Stimulated activated CD4-positive, alpha-beta T cell treated with anti-CD3 and anti-CD28 coated beads, Interleukin-15, amount 100 ng/mL, for 1 hour (primary cell): ENCODE measurements at places on chromosomes 16 and 17.

GRCh38 chr16:70653809-70654771, 7.7 kb downstream of the IL34 start:
- DNase-seq, result peak; percentile 66

GRCh38 chr16:58862334-58863021, 128.4 kb upstream of the GOT2 start:
- DNase-seq, result no peak

- no peak for DNase-seq
These were observed 798.3 kb downstream of the CDH8 start for GRCh38 chr16:61237884-61238485.

GRCh38 chr17:50169881-50170459, 4.2 kb downstream of the SGCA start:
- no peak for DNase-seq

- DNase-seq, result peak; percentile 29
These were observed 722 bp upstream of the SLC38A10 start for GRCh38 chr17:81295676-81296381.

GRCh38 chr16:67571981-67572431, 9.7 kb downstream of the CTCF start:
- no peak for DNase-seq

- DNase-seq, result no peak
These were observed 5.4 kb downstream of the MARCHF10 start for GRCh38 chr17:62802561-62803205.

GRCh38 chr17:31400481-31400950, 9.0 kb downstream of the RAB11FIP4 start:
- no peak for DNase-seq

GRCh38 chr16:55832773-55833691, at the start of gene CES1:
Gene CES1 (minus strand): TSS chr16:55833096. CDS start chr16:55833055, 41 bp downstream.
- no peak for DNase-seq

- DNase-seq, result no peak
These were observed 12.5 kb downstream of the SREBF1 start for GRCh38 chr17:17824119-17824782.

DNA sequence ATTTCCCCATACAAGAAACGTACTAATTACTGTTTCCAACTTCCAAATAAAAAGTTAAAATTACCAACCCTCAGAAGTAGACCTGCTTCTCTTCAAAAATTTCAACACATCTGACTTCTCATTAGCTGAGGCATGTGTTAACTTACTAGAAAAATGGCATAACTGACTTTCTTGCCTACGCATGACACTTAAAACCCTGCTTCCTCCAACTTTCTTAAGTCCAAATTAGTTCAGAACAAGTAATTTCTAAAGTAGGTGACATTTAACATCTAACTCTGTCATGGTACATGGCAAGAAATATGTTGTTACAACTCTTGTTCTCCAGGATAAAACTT, 6.7 kb downstream of the USP7 start:
- no peak for DNase-seq

DNA sequence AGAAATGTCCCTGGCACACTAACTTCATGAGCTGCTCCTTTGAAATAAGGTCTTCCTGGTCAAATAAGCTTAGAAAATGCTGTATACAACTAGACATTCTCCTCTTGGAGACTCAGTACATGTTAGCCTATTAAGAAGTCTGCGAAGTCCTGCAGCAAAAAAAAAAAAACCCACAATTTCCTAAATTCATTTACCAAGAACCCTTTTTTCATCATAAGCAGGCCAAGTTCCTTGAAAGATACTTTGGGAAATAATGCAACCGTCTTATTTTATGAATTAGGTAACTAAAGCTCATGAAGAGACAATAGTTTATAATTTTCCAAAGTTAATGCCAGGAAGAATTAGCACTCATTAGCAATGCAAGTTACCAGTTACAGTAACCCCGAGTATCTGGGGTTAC, 49.0 kb upstream of the HAS3 start:
- no peak for DNase-seq

- no peak for DNase-seq
These were observed 33.9 kb downstream of the ARHGAP27 start for GRCh38 chr17:45398800-45399199.

GRCh38 chr16:2032285-2033056, 5.8 kb downstream of the NHERF2 start:
- no peak for DNase-seq

GRCh38 chr17:38893113-38893512, 23.3 kb downstream of the LASP1 start:
- DNase-seq, result no peak

GRCh38 chr17:78227455-78227916, 3.9 kb upstream of the TMEM235 start:
- no peak for DNase-seq

- DNase-seq, result peak; percentile 90
These were observed 753 bp upstream of the USP22 start for GRCh38 chr17:21043296-21044232.

DNA sequence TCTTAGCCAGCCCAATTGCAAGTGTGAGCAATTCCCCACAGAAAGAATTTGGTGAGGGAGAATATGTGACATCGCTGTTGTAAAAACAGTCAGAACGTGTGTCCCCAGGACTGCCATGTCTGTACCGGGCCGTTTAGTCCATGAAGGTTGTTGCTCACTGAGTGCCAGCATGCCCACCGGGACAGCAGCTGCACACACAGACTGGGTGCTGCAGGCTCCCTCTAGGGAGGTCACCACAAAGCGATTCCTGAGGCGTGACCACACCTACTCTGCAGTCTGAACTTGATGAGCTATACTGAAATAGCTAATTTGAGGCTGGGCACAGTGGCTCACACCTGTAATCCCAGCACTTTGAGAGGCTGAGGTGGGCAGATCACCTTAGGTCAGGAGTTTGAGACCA, 44.1 kb upstream of the ADORA2B start:
- no peak for DNase-seq

- no peak for DNase-seq
These were observed 34.5 kb downstream of the HSBP1 start for GRCh38 chr16:83842291-83842690.

DNA sequence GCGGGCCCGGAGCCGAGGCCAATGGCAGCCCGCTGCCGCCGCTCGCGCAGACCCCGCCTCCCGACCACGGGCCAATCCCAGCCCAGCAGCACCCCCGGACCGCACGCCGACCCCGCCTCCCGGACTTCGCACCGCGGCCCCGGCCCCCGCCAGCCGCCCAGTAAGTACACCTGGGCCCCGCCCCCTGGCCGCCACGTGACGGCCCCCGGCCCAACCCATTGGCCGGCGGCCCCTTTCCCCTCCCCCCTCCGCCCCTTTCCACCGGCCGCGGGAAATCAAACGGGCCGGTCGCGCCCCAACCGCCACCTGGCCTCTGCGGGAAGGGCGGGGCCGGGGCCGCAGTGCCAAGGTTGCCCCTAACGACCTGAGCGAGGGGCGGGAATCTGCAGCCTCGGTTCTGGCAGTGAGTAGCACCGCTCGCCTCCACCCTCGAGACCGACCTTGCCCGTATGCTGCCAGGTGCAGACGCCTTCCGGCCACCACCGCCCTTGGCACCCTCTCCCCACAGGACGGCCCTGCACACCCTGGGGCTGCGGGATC, at the start of gene YBX2:
TSS of gene YBX2 (minus strand) at position 26 of the 540 bp plus-strand sequence. CDS start 139 bp downstream, outside the sequence.
- DNase-seq, result peak; percentile 63

DNA sequence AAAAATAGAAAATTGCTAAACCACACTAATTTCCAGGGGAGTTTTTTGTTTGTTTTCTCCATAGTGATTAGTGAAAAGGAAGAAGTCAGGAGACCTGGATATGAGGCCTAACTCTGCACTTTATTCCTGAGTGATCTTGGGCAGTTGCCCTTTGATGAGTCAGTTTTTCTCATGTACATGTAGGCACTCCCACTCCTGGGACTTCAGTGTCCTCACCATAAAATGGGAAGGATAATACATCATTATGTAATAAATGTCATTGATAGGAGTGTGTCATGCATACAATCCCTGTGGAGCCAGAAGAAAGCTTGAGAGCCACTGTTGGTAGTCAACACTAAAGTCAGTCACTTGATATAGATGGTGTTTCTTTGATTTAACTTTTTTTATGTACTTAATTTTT, 32.5 kb downstream of the WIPF2 start:
- DNase-seq, result no peak

- DNase-seq, result no peak
These were observed 33.0 kb downstream of the GINS3 start for GRCh38 chr16:58425245-58425644.

- DNase-seq, result no peak
These were observed 242.3 kb downstream of the MAF start for GRCh38 chr16:79358188-79358587.

DNA sequence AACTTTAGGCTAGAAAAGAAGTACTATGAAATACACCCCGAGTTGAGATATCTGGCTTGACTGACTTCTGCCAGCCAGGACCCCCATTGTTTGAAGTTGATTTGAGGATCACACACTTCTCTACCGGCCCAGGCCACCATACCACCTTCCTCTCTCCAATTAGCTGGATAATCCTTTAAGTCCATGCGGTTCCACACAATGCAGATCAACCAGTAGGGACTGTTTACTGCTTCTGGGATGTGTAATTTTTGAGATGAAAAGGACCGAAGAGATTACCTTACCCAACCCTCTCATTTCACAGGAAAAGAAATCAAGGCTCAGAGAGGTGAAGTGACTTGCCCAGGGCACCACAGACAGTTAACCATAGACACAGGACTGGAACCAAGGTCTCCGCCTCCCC, 20.5 kb downstream of the ERN1 start:
- DNase-seq, result no peak

DNA sequence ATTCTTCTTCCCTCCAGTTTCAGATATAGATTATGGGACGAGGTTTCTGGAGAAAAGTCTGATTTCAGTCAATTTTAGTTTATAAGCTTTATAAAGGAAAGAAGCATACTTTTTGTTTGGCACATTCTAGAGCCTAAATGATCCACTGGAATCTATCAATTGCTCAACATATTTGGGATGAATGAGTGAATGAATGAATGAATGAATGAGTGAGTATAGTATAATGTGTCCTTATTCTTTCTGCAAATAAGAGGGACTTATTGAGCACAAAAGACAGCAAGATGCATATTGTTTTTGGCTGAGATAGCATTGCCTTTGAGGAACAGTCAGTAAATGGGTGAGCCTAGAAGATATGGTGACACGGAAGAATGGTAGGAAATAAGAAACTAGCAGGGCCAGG, 245.4 kb downstream of the SHISA9 start:
- DNase-seq, result no peak

- DNase-seq, result no peak
These were observed 39.8 kb downstream of the MAP1LC3B start for GRCh38 chr16:87431926-87432325.

GRCh38 chr17:732902-733720, 715 bp downstream of the TLCD3A start:
- no peak for DNase-seq

DNA sequence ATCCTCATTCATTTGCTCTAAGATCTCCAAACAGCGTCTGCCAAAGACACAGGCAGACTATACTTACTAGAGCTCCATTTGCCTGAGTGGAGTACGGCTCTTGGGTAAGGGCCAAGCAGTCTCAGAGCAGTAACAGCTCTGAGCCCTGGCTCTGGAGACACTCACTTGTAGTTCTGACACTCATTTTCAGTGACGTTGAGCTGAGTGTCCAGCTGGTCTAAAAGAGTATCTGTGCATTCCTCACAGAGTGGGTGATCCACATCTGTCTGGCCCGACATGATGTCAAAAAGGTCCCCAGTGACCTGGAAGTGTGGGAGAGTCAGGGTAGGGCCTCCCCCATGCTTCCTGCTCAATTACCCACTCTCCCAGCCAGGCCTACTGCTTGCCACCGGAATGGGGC, 5.7 kb downstream of the BECN1 start:
- DNase-seq, result no peak

DNA sequence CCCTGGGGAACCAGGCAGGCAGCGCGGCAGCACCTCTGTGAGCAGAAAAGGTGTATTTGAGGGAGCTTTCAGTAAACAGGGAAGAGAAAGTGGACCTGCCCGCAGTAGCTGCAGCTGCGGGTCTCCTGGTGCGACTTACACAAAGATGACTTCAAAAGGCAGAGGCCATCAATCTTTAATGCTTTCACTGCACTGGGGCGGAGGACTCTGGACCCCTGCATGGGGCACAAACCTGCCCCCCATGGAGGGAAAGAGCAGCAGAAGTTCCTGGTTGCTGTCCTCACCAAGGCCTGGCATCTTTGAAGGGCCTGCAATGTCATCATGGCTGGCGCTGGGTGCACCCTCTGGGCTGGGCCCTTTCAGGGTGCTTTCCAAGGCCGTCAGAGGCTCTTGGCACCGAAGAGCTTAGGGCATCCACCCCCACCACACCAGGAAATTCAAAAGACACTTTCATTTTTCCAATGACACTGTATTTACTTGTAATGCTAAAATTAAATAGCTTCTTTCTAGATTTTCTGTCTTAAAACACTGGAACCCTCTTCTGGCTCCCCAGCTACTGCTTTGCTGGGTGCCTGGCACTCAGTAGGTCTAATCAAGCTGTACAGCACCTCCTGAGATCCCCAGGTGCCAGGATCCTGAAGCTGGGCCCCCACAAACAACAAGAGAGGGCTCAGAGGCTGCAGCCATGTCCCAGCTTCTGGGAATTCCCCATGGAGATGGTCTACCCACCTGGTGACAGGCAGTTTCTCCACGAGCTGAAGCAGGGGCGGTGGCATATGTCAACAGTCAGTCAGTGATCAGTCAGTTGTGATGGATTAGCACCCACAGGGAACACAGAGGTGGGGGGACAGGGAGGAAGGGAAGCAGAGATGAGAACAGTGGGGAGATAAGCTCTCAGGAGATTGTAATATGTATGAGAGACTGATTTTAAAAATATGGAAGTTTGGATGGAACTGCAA, 2.1 kb upstream of the CACNG1 start:
- DNase-seq, result no peak

DNA sequence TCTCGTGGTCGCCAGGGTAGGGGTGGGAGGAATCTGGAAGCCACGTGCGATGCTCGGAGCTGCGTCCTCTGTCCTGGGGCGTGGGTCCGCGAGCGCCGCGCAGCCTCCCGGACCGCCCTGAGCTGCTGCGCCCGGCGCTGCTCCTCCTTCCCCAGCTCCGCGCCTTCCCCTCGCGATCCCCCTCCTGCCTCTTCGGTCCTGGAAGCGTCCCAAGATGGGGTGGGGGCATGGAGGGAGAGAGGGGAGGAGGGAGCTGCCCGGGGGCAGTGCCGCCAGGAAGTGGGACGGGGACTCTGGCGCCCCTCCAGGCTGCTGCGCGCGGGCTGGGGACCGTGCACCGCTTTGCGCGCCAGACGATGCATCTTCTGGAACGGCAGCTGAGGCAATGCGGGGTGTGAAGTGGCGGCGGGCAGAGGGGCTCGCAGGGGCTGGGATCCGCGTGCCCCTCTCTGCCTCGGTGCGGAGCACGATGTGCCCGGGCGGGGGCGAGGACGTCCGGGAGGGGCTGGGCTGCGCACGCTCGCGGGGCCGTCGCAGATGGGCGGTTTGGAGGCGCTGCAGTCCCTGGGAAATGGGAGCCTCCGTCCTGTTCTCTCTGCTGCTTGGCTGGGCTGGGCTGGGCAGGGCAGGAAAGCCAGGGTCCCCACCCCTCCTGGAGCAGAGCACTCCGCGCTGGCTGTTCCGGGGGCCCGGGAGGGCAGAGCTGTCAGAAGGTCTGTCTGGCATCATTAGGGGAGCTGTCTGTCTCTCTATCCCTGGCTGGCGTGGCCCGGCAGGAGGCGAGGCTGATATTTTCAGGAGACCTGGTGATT, 388.0 kb downstream of the SEC14L1 start:
- no peak for DNase-seq
